ENCODE measurements at places on chromosomes 4 and X. TPM values are rescaled to one million over a fixed set of nuclear protein-coding genes. Genes with fewer than 3 reads are reported as not detected.

Gene SPATA4
- 0.97 TPM for total RNA-seq

Gene IL2
- total RNA-seq: not detected

Gene S100G
- total RNA-seq: not detected

Gene MTTP
- total RNA-seq: not detected

Gene TRMT2B
- total RNA-seq: 13.4 TPM

Gene CLDN22
- not detected for total RNA-seq

Gene ART3
- not detected for total RNA-seq

Gene FAM9B
- not detected for total RNA-seq

Gene MAGEB10
- not detected for total RNA-seq

Gene AP1S2
- total RNA-seq: 39.7 TPM

Gene FGF16
- total RNA-seq: not detected

Gene CNGA1
- under 0.01 TPM for total RNA-seq

Gene SPANXA1
- not detected for total RNA-seq

Gene SYN1
- total RNA-seq: 0.32 TPM

Gene GABRA4
- total RNA-seq: not detected

Gene TMLHE
- 20.3 TPM for total RNA-seq

Gene DCX
- total RNA-seq: not detected

Gene CENPC
- 18.1 TPM for total RNA-seq

Gene STATH
- not detected for total RNA-seq

Gene TMEM271
- total RNA-seq: not detected

Gene IGFBP7
- total RNA-seq: 234 TPM

Gene CT45A3
- total RNA-seq: not detected

Gene MID1
- 16.4 TPM for total RNA-seq

Gene NAA11
- 0.97 TPM for total RNA-seq

Gene OTUD6A
- total RNA-seq: not detected

Gene COX7B
- 195 TPM for total RNA-seq

Gene SLC49A3
- total RNA-seq: 7.1 TPM

Gene ENPP6
- total RNA-seq: not detected

Gene FRMPD3
- total RNA-seq: not detected

Gene DDIT4L
- 3.5 TPM for total RNA-seq

Gene MECP2
- total RNA-seq: 25.1 TPM

Gene TNIP2
- 41.9 TPM for total RNA-seq

Gene SPANXN4
- total RNA-seq: not detected

Gene GPR82
- under 0.01 TPM for total RNA-seq

Gene P2RY4
- total RNA-seq: not detected

Gene MAGEC3
- not detected for total RNA-seq

Gene TSPAN7
- not detected for total RNA-seq

Gene SOX3
- total RNA-seq: not detected

Gene SATL1
- not detected for total RNA-seq

Gene ATP10D
- total RNA-seq: 58.3 TPM

Gene STARD8
- 0.97 TPM for total RNA-seq

Gene PRKG2
- 0.64 TPM for total RNA-seq

Gene STPG2
- 0.32 TPM for total RNA-seq

Gene SUV39H1
- 5.6 TPM for total RNA-seq

Gene LARP1B
- total RNA-seq: 25.5 TPM

Gene CSAG1
- total RNA-seq: not detected

Gene EGF
- total RNA-seq: 6.5 TPM

Gene RRH
- total RNA-seq: not detected

Gene FHDC1
- total RNA-seq: 1.7 TPM
